ENCODE measurements at places on chromosomes 5 and 9.

DNA sequence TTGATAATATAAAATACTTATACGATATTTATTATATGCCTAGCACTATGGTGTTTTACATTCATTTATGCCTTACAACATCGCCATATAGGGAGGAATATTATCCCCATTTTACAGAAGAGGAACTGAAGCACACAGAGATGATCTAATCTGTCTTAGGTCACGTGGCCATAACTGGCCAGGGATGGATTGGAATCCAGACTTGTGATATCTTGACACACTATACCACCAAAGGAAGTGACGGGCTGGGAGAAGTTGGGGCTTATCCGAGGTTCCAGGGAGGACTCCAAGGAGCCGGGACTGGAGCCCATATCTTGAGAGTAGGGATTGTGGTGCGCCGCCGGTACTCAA, 129.8 kb downstream of the TMEM174 start:
- no peak for DNase-seq

DNA sequence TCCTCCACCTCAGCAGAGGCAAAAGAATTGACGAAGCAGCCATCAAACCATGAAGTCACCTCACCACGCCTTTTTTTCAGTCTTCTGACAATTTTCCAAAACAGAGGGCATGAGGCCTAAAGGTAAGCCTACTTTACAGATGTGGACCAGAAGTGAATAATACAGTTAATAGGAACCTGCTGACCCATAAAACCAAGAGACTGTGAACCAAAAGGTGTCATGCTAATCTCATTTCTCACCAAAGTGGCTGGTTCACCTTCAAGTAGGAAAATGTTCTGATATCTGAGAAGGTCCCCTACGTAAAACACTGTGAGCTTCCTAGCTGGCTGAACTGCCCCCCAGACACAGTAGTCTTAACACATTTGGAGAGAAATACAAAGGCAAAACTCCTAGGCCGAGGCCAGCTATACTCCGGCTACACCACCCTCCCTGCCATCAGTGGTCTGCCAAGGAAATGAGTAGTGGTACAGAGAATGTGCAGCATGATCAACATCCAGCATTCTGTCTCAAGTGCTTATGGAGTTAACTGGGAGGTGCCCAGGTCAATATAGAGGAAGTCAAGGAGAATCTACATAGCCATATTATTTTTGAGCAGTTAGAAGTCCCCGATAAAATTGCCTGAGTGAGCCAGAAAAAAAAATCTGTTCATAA, 19.3 kb upstream of the F2RL2 start:
- DNase-seq: no peak

GRCh38 chr9:91935805-91936514, 14.1 kb downstream of the ROR2 start:
- no peak for DNase-seq

GRCh38 chr5:8633696-8634095, 764.7 kb downstream of the MTRR start:
- no peak for DNase-seq

- DNase-seq: no peak
These were observed 75.6 kb downstream of the ZFAND5 start for GRCh38 chr9:72289401-72289800.

DNA sequence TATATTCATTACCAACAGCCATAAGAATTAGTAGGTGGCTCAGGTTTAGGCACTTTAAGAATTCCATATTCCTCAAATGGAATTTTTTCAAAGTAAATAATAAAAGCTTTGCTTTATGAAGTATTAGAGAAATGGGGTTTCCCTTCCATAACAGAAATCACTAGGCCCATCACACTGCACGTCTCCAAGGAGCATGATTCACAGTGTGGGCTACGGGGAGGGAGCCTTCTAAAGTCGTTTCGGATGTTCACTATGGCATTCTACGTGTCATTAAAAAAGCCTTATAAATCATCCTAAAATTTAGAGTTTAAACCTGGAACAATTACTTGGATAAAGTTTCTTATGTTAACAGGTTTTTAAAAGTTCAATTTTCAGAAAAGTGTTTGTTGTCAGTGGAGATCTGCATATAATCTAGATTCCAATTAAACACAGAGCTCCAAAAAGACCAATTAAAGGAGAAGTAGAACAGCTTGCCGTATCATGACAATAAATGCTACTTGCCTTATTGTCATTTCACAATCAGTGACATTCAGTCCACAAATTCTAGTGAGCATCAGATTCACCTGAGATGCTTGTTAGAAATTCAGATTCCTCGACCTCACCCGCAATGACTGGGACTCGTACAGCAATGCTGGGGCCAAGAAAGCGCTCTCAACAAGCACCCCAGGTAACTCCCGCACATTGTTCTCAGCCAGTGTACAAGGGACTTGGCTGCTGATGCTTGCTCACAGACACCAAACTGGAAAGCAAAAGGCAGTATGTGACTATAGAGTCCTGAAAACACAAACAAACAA, 115.7 kb downstream of the NFIB start:
- no peak for DNase-seq

DNA sequence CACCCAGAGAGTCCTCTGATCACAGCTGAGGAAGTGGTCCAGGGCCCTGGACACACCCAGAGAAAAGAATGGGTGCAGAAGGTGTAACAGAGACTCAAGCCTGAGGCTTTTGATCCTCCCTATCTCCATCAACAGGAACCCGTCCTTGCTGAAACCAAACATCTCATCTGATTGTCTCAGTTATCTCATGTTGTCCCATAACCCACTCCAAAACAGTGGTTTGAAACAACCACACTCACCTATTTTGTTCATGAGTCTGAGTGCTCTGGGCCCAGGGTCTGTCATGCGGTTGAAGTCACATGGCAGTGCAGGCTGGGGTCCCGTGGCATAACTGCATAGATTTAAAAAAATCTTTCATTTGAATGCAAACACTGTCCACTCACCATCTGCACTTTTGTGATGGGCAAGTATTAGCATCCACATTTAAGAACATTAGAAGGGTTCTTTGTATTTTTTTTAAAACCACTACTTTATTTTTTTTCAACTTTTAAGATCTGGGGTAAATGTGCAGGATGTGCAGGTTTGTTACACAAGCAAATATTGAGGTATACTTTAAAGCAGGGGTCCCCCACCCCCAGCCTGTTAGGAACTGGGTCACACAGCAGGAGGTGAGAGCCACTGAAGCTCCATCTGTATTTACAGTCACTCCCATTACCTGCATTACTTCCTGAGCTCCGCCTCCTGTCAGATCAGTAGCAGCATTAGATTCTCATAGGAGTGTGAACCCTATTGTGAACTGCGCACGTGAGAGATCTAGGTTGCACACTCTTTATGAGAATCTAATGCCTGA, 255.8 kb downstream of the ROR2 start:
- no peak for DNase-seq

DNA sequence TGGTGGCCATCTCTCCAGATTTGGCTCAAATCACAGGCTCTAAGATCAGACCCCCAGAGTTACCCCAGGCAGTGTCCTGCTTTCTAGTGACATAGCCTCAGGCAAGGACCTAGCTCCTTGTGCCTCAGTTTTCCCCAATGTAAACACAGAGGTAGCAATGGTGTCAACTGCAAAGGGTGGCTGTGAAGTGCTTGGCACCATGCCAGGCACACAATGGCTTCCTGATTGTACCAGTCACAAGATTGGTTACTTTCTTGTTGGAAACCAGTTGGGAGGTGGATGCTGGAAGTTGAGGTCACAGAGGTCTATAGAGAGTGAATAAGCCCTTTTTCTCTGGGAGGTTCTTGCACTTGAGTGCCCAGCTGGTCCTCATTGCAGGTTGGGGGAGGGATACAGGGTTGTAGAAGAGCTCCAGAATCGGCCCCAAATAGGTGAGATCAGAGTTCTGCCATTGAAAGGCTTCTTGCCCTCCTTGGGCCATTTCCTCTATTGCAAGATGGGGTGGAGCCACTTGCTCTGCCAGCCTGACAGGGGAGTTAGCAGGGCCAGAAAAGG, 2.3 kb downstream of the STKLD1 start:
- DNase-seq: no peak

DNA sequence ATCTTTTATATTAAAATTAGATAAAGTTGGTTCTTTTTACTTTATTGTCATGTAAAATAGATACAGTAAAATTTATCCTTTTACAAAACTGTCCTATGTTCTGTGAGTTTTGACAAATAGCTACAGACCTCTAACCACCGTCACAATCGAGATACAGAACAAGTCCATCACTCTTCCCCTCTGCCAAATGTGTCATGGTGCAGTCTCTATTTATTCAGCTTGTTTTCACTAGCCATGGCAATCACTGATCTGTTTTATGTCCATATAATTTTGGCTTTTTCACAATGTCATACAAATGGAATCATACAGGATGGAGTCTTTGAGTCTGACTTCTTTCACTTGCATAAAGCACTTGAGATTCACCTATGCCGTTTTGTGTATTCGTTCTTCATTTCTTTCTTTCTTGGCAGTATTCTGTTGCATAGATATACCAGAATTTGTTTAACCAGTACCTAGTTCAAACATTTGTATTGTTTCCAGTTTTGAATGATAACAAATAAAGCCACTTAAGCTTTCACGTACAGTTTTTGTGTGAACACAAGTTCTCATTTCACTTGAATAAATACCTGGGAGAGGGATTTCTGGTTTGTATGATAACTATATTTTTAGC, 273.2 kb upstream of the MPDZ start:
- no peak for DNase-seq

Data from tibial nerve (tissue), 4 donors.